Substantia nigra (tissue), 51 donors: ENCODE measurements at places on chromosomes 7 and 10.
A peak's percentile ranks its signal among the peaks of the same experiment; 100 is the strongest.

DNA sequence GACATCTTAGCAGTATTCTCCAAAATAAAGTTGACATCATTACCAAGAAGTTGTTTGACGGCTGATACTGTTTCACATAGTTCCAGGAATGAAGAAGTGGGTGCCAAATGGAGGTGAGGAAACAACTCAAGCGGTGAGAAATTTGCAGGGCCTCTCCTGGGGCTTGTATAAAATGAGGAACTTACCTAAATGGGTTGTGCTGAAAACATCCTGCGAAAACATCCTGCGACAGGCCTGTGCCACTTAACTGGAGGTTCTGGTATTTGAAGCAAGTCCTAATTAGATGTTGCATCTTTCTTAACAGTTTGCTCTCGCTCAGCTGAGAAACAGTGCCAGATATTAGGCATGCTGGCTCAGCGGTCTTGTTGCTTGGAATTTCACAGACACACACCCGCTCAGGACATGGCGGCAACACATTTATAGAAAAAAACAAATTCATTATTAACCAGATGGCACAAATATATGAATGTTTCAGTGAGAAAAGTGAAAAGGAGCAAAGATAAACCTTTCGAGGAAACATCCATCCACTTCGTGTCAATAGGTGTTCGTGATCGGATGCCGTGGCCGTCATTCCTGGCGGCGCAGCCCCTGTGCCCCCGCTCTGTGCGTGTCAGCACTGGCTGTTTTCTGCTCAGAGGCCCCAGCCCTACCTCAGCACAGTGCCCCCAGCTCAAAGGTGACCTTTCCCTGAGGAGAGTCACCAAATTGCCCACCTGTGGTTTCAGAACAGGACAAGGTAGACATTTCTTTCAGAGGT lies 48.1 kb downstream of the CDC123 start:
- no peak for DNase-seq

- no peak for DNase-seq
Measured at GRCh38 chr7:157693521-157694375, 356.9 kb downstream of the DNAJB6 start.

DNA sequence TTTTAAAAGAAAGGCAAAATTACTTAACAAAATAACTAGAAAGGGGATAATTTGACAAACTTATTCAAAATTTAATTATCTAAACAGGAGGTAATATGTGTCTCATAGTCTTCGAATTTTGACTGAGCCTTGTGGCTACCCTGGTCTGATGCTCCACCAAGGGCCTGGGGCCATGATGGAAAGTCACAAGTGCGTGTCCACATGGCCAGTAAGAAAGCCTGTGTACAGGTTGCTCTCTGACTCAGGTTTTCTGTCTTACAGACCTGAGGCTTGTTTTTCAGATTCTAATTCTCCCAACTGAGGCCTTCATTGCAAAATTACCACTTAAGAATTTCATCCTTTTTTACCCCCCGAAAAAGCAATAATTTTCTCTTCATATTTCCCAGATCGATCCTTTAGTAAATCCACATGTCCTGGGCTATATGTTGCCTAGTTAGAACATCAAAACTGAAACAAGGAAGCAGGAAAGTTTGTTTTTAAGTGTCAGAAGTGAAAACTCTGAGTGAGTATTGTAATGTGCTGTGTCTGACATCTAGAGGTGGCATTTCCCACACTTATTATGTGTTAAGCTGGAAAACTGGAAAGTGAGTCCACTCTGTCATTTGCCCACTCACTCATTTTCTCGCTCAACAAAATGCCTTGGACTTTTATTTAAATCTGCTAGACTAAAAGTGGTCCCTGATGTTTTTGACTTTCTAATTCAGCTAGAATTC lies 10.0 kb downstream of the CYP3A43 start:
- no peak for DNase-seq

GRCh38 chr10:784403-785088 lies 95.1 kb upstream of the DIP2C start:
- DNase-seq = peak; percentile 20

DNA sequence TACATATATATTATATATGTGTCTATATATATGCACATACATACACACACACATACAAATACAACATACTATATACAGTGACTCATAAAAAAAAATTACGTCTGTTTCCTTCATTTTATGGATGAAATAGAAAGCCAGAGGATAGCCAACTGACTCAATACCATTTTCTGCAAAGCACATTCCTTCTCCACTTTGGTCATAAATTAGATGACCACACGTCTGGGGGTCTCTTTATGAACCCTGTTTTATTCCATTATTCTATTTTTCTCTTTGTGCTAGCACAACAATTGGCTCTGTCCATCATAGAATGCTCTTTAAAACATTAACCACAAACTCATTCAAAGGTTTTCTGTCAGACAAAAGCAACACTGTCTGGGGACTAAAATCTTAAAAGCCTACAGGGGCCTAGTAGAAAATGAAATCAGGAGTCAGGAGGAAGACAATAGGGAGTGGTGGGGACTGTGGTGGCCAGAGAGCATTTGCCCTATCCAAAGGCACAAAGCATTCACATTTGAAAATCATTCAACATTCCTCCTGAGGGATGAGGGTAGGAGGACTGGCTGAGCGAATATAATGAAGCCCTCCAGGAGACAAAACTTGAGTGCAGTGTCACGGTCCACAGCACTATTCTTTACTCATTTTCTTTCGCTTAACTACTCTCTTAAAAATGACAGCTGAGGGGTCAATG lies 4.3 kb downstream of the CUBN start:
- no peak for DNase-seq

DNA sequence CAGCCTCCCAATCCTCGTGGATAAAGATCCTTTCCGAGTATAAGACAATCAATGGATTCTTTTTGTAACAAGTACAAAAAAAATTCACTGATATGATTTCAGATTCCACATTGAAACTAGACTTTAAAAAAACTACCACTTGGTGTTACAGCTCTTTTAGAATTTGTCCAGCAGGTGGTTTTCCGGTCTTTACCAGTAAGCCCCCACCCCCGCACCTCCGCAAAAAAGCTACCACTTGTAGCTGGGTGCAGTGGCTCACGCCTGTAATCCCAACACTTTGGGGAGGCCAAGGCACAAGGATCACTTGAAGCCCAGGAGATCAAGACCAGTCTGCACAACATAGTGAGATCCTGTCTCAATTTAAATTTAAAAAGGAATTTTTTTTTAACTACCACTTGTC lies 19.8 kb downstream of the IGF2BP3 start:
- DNase-seq = no peak

DNA sequence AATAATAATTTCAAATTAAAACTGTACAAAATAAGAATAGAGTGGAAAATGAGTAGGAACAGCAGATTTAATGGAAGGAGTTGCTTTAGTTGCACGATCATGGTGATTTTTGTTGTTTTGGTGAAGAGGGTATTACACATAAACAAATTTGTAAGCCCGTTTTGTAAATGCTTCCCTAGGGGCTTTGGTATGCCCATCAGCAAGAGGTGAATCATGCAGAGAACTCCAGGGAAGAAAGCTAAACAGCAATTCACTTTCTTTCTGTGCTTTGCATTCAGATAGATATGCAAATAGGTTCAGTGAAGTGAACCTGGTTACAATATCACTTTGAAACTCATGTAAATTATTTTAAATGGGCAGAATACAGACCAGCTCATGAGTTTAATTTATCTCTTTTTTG lies 422.2 kb upstream of the MTPN start:
- no peak for DNase-seq

DNA sequence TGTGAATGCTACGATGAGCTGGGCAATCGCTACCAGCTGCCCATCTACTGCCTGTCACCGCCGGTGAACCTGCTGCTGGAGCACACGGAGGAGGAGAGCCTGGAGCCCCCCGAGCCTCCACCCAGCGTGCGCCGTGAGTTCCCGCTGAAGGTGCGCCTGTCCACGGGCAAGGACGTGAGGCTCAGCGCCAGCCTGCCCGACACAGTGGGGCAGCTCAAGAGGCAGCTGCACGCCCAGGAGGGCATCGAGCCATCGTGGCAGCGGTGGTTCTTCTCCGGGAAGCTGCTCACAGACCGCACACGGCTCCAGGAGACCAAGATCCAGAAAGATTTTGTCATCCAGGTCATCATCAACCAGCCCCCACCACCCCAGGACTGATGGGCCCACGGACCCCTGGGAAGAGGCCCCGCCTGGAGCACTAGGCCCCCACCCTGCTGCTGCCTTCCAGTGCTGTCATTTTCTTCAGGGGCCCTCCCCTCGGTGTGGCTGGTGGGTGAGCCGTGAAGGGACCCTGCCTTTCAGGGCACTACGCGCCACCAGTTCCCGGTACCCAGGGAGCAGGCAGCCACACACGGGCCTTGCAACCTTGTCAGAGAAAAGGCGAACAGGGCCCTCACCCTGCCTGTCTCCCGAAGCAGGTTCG lies 2.3 kb upstream of the ANKRD2 start:
- DNase-seq = no peak

DNA sequence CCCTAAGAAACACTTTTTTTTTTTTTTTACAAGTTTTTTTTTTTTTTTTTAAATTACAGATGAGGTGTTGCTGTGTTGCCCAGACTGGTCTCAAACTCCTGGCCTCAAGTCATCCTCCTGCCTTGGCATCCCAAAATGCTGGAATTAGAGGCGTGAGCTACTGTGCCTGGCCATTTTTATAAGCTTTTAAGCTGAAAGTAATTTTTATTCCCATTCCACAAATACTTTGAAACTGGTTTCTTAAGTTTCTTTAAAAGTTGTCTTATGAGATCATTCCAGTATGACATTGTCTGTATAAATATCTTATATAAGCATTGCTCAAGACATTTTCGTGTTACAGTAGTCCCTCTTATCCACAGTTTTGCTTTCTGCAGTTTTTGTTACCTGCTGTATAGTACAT lies 61.4 kb upstream of the CYP26C1 start:
- DNase-seq = no peak
